ENCODE measurements at places on chromosomes 16 and 17. TPM values are rescaled to one million over a fixed set of nuclear protein-coding genes. Genes with fewer than 3 reads are reported as not detected.

DNA sequence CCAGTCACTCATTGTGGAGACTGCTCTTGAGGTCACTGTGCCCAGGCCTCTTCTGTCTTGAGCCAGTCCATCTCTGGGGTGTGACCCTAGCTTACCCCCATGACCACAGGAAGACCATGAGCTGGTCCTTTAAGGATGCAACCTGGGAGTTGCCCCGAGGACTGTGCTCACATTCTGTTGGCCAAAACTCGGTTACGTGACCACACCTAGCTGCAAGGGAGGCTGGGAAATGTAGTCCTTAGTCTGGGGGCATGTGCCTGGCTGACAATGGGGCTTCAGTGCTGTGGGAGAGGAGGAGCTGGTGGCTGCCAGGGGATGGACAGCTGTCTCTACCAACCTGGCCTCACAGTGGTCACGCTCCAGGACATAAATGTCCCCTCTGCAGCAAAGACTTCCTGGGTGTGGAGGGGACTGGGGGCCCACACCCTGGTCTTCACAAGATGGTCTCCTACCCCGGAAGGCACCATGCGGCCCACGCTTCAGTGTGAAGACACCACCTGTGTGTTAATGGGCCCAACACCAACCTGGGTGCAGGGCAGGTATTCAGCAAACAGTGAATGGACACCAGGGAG is 55.4 kb downstream of the JPH3 start:
- no peak for DNase-seq

DNA sequence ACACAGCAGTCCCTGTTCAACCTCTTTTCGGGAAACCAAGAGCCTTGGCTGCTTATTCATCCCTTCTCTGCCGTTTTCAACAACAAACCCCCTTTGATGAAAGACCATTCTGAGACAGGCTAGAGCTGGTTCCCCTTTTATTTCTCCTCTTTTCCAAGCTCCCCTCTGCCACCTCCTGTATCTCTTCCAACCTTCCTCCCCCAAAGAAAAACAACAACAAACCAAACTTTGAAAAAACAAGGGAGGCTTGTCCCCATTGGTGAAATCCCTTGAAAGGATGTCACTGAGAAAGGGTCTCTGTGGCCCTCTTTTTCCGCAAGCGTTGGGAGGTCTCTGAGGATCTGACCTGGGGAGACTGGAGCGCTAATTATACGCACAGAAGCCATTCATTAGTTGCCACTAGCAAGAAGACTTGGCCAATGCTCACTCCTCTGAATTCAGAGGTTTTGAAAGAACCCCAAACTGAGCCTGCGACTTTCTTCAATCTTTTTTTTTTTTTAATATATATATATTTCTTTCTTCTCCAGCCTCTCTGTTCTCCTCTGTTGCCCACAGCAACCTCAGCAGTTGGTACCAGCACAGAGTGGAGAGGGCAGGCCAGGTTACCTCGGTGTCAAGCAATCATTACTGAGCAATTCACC is 101.4 kb downstream of the PITPNC1 start:
- DNase-seq, result no peak

- DNase-seq, result no peak
Measured at GRCh38 chr16:11550791-11551498, 35.8 kb downstream of the LITAF start.

DNA sequence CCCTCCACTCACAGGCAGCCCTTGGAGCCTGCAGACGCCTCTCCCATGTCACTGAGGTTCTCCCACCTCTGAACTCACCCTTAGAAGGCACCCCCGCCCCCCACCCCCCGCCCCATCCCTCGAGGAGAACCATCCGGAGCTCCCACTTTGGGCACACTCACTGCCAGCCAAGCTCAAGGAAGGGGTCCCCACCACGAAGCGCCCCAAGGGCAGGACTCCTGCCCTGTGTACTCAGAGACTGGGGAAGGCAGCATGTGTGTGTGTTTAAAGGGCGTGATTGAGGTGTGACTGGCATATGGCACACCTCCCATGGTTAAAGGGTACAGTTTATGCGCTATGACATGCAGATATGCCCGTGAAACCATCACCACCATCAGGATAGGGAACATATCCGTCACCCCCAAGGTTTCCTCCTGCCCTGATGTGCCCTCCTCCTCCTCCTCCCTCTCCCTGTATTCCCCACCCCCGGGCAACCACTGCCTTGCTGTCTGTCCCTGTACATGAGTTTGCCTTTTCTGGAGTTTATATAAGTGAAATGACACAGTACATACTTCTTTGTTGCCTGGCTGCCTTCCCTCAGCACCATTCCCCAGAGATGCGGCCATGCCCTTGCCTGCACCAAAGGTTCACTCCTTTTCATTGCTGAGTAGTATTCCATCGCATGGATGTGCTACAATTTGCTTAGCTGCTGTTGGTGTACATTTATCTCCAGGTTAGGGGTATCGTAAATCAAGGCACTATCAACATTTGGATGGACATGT is 14.0 kb upstream of the RBFOX3 start:
- DNase-seq, result peak; percentile 40

DNA sequence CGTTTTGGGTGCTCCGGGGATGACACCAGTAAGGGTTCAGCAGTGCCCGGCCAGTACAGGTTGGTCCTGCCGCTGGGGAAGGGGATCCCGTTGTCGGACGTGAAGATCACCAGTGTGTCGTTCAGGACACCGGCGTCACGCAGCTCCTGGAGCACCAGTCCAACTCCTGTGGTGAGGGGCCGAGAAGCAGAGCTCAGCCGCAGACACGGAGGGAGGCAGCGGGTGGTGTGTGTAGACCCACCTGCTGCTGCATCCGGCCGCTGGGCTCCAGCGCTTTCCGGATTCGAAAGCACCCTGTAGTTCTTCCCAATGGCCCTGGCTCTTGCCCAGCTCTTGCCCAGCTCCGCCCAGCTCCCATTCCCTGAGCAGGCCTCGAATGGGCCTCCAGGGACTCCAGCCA is 8.0 kb downstream of the SGSH start:
- no peak for DNase-seq

GRCh38 chr17:34603974-34604373 is 24.6 kb downstream of the TMEM132E start:
- DNase-seq, result no peak

DNA sequence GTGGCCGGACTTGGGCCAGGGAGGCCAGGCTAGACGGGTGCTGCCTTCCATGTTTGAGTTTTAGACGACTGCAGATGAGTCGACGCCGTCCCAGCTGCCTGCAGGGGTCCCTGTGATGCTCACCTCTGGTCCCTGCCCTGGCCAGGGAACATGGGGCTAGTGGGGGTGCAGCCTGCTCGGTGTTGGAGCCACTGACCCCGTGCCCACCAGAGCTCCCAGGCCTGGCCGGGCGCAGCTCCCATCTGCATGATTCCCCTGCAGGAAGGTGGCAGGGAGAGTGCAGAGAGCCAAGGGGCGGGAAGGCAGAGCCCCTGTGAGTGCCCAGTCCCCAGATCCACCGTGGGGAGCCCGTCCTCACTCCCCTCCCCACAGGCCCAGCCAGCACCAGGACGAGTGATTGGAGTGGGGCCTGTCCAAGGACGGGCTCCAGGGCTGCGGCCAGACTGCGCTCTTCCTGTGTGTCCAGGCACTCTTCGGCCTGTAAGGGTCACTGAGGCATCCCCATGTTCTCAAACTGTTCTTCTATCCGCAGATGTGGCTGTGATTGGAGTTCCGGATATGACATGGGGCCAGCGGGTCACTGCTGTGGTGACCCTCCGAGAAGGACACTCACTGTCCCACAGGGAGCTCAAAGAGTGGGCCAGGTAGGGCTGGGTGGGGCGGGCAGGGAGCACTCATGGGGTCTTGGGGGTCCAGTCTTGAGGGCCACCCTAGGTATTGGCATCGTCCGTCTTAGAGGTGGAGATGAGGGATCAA is 26.0 kb upstream of the CDH15 start:
- DNase-seq, result no peak

DNA sequence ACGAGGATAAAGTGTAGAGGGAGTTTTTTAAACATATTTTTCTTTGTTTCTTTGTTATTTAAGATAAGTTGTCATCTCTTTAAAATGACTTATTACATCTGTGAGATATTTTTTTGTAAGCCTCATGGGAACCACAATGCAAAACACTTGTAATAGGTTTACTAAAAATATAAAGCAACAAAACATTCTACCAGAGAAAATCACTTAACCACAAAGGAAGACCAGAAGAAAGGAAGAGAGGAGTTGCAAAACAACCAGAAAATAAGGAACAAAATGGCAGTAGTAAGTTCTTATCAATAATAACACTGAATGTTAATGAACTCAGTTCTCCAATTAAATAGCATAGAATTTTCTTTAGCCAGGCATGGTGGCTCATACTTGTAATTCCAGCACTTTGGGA is 22.9 kb downstream of the DHRS7B start:
- no peak for DNase-seq

- no peak for DNase-seq
Measured at GRCh38 chr17:62870030-62870541, 62.0 kb upstream of the MARCHF10 start.

DNA sequence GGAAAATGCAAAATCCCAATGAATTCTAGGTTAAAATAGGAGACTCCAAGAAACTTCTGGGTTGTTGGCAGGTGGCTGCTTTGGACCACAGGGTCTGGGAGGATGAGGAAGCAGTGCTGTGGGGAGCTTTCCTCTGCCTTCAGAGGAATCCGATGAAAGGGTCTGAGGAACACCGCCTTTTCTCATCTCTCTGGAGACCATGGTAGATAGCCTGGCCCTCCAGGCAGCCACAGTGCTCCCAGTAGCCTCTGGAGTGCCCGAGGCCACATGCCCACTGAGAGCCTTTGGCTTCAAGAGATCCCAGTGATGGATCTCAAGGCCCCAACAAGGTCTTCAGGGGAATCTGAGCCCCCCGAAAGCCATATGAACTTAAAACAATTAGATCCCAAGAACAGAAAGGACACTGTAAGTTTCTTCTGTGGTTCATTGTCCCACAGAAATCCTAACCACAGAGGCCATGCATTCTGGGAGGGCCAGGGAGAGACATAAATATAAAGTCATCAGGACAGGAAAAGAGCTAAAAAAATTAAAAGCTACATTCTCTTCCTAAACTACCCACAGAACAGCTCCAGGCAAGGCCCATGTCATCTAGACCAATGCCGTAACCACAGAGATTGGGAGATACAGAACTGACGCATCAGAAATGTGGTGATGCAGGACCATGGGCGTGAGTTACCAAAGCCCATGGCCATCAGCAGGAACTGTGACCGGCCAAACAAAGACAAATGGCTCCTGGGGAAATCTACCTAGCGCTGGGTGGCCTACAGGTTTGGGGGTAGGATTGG is 24.3 kb downstream of the TK2 start:
- no peak for DNase-seq

- no peak for DNase-seq
Measured at GRCh38 chr17:80047176-80047575, 10.7 kb downstream of the CCDC40 start.

- DNase-seq, result no peak
Measured at GRCh38 chr16:77220427-77220826, 21.2 kb downstream of the SYCE1L start.

DNA sequence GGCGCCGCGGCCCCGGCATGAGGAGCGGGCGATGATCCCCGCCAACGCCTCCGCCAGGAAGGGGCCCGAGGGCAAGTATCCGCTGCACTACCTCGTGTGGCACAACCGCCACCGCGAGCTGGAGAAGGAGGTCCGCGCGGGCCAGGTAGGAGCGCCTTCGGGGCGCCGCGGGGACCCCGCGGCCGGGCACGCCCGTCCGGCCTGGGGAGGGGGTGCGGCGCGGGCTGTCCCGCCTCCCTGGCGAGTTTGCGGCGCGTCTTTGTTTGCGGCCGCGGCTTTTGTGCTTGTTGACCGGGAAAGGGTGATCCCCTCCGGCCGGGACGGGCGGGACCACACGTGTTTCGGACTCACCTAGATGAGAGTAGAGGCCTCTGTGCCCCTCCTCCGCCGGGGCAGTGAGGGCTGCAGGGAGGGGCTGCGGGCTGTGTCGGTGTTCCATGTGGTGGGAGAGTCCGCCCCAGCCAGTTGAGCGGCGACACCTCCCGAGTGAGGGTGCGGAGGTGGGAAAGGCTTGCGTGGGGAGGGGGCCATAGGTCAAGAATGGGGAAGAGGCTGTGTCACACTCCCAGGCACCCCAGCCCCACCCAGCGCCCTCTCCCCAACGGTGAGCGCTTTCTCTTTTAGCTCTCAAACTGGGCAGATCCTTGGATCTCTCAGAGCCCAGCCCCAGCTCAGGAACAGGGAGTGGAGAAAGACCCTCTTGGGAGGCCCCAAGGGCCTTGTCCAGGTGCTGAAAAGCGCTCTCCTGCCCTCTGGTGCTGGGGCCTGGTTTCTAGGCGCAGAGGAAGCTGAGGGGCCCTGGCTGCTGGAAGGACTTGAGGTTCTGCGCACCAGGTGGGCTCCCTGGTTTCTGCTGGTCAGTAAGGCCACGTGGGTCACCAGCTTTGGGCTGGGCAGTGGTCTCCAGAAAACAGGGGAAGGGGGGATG is 923 bp downstream of the ANKRD13B start:
- no peak for DNase-seq

- DNase-seq, result no peak
Measured at GRCh38 chr17:57086069-57086930, 1.3 kb downstream of the AKAP1 start.

GRCh38 chr16:73730481-73731090 is 566.0 kb upstream of the PSMD7 start:
- no peak for DNase-seq

GRCh38 chr16:68384288-68385161 is 63.8 kb downstream of the SMPD3 start:
- no peak for DNase-seq

DNA sequence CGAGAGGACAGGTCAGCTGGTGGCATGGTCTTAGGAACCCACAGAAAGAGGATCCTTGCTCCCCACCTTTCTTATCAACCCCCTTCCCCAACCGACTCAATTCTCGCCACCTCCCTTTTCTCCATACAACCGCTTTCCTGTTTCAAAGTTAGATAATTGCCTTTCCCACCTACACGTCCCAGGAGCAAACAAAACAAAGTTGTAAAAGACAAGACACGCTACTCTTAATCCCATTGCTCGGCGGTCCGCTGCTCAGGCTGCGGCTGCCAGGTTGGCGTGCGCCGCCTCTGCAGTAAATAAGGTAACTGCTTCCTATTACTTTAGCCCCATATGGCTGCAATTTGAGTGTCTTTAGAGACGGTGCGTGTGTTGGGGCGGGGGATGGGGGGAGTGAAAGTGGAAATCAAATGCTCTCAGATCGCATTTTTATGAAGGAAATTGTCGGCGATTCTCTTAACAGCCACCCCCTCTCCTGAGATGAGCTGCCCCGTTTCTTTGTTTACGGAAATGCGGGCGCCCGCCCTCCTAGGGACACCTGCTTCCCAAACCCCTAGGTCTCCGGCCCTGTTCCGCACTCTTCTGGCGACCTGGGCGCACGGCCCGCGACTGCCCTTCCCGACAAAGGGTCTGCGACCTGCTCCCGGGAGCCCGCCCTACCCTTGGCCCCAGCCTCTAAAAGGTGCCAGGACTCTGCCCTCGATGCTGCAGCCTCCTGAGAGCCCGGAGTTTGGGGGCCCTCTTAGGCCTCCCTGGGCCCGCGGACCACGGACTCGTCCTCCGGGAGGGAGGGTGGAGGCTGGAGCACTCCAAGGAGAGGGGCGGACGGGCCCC is 3.7 kb upstream of the CBX8 start:
- DNase-seq, result no peak

GRCh38 chr16:86388976-86389375 is 121.4 kb upstream of the FOXF1 start:
- DNase-seq, result no peak

Gene FGF11
- not detected for total RNA-seq

Gene CD7
- not detected for total RNA-seq

Gene CCT6B
- total RNA-seq, result 1.9 TPM

Gene HID1
- total RNA-seq, result 0.16 TPM

Gene ITGA3
- total RNA-seq, result 142 TPM

Gene CBFA2T3
- total RNA-seq, result not detected

Gene PRSS27
- not detected for total RNA-seq

Gene PRR35
- total RNA-seq, result not detected

Gene CDR2L
- 14.7 TPM for total RNA-seq

All from SJSA1 (cell line).